ENCODE measurements at places on chromosomes 3 and 15.

DNA sequence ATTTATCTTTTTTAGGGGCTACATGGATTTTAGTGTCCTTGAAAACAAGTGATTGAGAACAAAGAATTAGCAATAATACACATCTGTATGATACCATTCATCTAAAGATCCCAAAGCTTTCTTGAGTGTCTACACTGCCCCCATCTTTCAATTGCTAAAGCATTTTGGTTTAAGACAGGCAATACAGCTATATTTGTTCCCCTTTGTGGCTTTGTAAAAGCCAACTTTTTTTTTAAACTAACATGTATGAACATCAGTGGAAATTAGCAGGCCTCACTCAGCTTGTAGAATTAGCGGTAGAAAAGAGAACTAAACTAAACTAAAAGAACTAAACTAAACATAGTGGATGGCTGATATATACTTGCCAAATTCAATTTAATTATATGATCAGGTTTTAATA is 449.6 kb downstream of the MECOM start:
- no peak for DNase-seq

- no peak for DNase-seq
These were observed 255.6 kb upstream of the NECTIN3 start for GRCh38 chr3:110816008-110816407.

GRCh38 chr15:59557581-59557980 is 54.0 kb upstream of the GCNT3 start:
- DNase-seq, result no peak

- no peak for DNase-seq
These were observed 99.9 kb downstream of the SLCO3A1 start for GRCh38 chr15:91953432-91953831.

DNA sequence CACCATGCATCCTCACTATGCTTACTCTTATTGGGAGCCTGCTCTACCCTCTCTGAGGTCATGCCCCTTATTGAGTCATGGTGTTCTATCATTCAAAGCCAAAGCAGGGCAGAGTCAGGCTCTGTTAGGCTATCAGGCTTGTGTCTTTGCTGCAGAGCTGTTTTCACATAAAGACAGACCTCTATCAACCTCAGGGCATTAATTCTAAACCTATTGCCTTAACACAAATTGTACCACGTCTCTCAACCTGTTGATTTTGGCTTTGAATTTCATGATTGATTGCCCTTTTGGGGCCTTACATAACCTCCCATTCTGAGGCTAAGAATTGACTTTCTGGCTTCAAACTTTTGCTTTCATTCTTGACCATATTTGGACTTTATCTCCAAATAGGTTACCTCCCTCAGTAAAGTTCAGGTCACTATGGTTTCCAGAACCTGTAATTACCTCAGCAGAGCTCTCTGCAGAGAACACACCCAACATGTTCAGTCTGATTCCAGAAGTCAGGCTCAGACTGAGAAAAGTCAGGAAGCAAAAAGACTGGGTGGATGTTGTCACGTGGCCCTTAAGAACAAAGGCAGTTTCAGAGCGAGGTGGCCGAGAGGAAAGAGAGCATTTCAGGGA is 221.4 kb upstream of the NANOGP8 start:
- no peak for DNase-seq

DNA sequence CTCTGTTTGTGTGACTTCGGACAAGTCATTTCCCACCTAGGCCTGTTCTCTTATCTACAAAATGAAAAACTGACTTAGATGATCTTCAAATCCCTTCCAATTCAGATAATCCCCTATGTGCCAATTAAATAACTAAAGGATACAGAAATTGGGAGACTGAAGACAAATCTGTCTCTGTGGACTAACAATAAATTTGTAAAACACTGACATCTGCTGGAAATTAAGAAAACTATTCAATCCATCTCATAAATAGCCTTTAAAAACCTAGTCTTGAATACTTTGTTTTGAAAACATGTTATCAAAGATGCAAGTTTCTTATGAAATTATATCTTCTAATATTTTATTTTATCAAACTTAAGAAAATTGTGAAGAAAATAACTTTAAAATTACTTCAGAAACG is 38.3 kb downstream of the MTHFS start:
- DNase-seq, result no peak

GRCh38 chr3:31592764-31593163 is 60.0 kb downstream of the STT3B start:
- no peak for DNase-seq

GRCh38 chr15:71392861-71393283 is 277.6 kb downstream of the THSD4 start:
- no peak for DNase-seq

DNA sequence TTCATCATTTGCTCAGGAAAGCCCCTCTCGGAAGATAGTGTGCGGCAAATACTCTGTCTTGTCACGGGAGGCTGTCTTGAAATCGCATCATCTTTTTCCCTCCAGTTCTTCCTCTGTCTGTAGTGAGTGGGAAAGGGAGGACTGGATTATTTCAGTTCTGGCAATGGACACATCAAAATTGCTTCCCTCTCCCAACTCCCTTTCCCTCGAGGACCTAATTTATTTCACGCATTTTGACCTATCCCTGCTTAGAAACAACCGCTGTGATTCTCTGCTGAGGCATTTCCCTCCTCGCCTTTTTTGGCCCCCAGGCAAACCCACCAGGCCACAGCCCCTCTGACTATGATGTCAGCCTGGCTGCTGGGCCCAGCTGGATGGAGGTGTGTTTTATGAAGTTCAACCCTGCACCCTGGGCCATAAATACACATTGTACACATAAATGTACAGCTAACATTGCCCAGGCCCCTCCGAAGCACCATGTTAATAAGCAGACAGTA is 138.7 kb upstream of the LRTM1 start:
- no peak for DNase-seq

- DNase-seq, result no peak
These were observed 50.4 kb upstream of the LIMD1 start for GRCh38 chr3:45544024-45544716.

DNA sequence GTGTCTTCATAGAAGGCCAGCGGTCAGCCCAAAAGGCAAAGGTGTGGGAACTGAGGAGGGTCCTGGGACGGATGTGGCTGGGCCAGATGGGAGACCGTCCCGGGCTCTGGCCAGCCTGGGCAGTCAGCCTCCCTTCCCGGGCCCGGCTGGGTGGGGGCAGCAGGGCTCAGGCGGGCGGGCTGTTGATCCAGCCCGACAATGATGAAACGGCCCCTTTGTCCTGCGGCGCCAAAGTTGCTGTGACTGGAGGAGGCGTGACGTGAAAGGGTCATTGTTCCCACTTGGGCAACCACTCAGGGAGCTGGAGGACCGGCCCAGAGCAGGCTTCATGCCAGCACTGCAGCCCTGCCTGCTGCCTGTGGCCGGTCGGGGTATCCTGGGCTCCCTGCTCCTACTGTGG is 16.5 kb downstream of the DUSP7 start:
- DNase-seq, result no peak

GRCh38 chr3:38645601-38646000 is 3.9 kb downstream of the SCN5A start:
- DNase-seq, result no peak

DNA sequence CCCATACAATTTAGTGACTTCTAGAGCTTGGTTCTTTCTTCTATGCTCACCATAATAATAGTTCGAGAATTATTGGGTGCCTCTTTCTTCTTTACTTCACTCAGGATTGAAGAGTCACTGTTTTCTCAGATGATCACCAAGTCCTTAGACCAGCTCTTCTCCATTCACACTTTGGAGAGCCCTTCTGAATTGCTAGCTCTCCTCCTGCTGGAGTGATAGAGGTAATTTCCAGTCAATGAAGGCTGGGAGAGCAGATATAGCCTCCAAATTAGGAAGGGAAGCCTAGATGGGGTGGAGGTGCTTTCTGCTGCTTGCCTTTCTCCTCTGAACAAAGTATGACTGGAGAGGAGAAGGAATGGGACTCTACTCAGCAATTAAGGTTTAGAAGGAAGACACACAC is 10.7 kb upstream of the BBX start:
- DNase-seq, result no peak

GRCh38 chr15:59400103-59400813 is 27.6 kb upstream of the MYO1E start:
- no peak for DNase-seq

GRCh38 chr15:78224023-78224411 is 10.3 kb downstream of the ACSBG1 start:
- DNase-seq, result no peak

DNA sequence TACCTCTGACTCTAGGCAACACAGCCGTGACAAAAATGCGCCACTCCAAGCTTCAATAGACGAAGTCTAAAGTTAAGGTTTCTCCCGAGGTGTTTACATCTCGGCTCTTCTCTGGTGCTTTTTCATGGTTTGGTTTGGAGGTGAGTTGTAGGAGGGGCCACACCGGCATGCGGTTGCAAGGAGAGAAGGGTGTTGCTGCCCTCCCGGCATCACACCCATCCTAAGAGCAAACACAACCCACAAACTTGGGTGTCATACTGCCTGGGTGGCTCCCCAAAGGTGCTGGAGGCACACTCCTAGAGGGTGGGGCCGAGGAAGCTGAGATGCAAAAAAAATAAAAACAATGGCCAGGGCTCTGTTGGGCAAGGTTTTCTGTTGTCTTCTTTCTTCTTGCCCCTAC is 225.2 kb upstream of the ICE2 start:
- peak; percentile 11 for DNase-seq

GRCh38 chr3:159727506-159727905 is 261.1 kb upstream of the IL12A start:
- DNase-seq, result no peak

DNA sequence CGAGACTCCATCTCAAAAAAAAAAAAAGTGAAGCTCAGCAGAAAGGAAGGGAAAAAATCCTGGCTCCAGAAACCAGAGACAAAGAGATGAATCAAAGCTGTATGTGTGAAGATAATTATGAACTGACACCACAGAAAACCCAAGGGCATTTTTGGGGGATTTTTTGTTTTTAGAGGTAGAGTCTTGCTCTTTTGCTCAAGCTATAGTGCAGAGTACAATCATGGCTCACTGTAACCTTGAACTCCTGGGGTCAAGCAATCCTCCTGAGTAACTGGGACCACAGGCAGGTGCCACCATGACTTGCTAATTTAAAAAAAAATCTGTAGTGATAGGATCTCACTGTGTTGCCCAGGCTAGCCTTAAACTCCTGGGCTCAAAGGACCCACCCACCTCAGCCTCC is 22.8 kb downstream of the HCLS1 start:
- no peak for DNase-seq

GRCh38 chr3:70716832-70717231 is 404.4 kb upstream of the MDFIC2 start:
- DNase-seq, result no peak

DNA sequence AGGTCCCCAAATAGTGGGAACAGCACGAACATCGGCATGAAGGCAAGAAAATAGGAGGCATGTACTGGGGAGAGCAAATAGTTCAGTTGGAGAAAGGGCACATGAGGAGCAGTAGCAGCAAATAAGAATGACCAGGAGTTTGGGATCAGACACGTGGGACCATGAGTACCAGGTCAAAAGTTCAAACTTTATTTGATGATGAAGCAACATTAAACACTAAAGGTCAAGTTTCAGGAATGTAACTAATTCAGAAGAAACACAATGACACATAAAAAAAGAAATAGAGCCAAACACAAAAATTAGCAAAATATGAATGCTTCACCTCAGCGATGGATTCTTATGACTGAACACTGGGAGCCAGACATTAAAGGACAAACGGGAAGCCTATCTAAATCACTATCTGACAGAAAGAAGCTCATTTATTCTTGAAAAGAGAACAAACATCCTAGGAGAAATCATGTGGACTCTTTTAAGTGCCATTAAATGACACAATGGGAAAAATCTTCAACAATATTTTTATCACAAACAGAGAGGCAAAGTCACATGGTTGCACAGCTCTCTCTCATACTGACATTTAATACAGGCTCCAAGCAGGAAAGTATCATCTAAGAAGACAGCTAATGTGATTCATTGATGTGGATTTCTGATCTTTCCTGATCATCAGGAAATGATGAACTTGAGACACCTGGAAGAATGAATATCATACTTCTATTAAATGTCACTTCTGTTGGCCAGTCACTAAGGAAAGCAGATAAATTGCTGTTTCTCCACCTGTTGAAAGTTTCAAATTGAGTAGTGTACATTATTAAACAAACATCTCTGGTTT is 216.9 kb upstream of the THBS1 start:
- no peak for DNase-seq

GRCh38 chr3:192005989-192006388 is 545.0 kb downstream of the PYDC2 start:
- no peak for DNase-seq

DNA sequence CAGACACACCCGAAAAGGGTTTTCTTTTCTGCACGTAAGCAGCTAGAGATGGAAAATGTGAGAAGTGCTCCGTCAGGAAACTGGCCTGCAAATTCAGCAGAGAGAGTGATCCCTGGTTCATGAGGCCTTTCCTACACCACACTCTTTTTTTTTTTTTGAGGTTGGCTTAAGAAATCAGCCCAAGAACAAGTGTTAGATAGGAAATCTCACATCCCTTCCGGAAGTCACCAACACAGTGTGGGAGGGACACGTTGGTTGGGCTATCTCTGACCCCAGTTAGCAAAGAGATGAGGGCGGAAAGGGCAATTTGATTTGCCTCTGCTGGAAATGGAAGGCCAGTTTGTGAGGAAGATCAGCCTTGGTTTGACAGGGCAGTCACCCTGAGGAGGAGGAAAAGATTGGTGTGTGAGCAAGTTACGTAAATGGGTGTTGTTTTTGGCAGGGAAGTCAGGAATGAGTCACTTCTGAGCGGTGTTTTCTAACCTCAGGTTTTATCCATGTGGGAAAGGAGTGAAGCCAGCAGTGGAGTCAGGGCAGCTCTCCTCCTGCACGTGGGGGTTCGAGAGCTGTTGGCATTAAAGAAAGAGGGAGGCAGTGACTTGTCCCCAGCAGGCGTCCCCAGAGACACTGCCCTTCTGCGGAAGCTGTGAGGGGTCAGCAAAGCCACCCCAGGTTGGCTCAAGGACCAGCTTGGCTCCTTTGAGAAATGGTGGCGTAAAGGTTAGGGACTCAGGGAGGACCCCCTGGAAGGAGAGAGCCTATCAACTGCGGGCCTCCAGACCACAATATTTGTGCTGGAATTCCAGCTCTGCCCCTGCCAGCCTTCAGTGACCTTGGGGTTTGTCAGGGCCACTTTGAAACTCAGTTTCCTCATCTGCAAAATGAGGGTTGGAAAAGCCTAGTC is 237.6 kb upstream of the BHLHE40 start:
- no peak for DNase-seq

DNA sequence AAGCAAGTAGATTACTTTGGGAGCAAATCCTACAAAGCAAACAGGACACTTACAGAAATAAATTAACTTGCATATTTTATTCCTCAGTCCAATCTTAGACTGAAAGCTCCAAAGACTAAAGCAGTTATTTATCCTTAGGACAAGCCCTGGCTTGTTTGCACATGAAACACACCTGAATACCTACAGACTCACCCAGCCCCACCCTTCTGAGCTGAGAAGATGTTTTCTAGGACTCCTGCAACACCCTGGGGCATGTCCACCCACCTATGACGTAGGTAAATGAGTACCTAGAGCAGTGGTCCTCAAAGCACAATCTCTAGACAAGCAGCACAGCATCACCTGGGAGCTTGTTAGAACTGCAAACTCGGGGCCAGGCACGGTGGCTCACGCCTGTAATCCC is 80.8 kb downstream of the ANXA2 start:
- DNase-seq, result no peak

- DNase-seq, result peak; percentile 16
These were observed 81.5 kb downstream of the SMAD3 start for GRCh38 chr15:67146875-67147381.

Measured in effector CD4-positive, alpha-beta T cell (primary cell).